ENCODE measurements at places on chromosomes 3 and 15.

DNA sequence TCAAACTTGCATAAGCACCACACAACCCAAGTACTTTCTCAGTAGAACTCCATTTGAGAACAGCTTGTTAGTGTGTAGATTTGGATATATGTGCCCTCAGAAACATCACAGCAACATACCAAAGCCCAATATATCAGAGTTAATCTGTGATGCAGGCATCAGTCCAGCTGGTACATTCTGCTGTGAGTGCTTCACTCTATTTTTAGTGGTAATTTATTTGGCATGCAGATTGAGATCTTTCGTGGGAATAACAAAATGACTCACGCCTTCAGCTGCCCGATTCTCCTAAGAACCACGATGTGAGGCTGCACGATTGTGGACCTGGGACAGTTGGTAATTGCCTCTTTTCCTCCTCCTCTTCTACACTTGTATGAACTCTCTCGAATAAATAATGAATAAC is 730.7 kb downstream of the SQOR start:
- DNase-seq: no peak

DNA sequence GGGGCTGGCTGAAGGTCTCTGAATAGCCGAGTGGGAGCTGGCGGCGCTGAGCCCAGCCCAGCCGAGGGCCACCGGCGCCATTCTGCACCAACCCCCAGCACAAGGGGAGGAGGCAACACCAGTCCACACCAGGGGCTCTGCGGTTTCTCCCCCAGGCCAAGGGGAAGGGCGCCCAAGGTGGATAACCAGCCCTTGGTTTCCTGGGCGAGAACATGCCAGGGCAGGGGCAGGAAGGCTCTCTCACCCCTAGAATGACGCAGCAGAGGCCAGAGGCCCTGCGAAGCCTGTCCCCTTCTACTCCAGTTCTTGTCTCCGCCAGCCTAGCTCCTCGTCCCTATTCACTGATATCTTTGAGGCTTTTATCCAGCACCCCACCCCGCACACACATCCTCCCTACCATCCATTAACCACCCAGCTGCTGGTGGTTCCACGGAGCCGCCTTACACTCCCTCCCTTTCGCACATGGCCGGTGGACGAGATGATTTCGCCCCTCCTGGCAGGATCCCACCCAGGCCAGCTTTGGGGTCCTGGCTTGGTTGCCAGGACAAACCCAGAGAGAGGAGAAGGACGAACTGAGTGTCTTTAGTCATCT is 1.3 kb downstream of the RBPMS2 start:
- DNase-seq: no peak

- DNase-seq: no peak
Measured at GRCh38 chr3:142244056-142244455, 18.7 kb upstream of the GK5 start.

GRCh38 chr3:117322866-117323265 is 613.3 kb downstream of the TUSC7 start:
- no peak for DNase-seq

DNA sequence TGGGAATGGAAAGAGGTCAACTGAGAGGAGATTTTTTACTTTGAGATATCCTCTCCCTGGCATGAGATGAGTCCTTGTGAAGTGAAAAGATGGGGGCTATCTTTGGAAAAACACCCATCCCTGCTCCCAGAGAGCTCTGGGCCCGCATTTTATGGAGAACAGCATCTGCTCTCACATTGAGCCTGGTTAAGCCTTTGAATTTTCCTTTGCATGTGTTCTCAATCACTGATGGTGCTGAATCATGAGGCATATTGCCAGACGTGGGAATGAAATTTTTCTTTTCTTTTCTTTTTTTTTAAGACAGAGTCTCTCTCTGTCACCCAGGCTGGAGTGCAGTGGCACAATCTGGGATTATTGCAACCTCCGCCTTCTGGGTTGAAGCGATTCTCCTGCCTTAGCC is 24.4 kb downstream of the TMEM45A start:
- no peak for DNase-seq

- no peak for DNase-seq
Measured at GRCh38 chr3:154898443-154898842, 181.7 kb upstream of the MME start.

DNA sequence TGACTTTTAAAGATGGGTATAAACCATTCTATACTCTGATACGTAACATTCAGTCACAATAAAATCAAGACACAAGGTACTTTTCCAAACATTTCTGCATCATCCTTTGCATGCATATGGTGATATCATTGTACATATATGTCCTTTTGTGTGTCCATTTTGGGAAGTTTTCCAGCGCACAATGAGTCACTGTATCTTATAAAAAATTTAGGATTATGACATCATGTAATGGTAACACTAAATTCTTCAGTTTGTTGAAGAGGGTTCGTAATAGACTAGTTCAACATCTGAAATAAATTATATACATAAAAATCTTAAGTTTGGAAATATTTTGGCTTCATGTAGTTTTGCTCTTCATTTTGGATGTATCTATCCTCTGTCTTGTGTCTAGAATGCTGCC is 480.9 kb downstream of the ROBO1 start:
- DNase-seq: no peak

GRCh38 chr3:89098964-89099585 is 8.3 kb upstream of the EPHA3 start:
- DNase-seq: peak; percentile 12

- DNase-seq: no peak
Measured at GRCh38 chr15:79315623-79316328, 4.9 kb downstream of the TMED3 start.

GRCh38 chr3:172951511-172951910 is 189.5 kb downstream of the SPATA16 start:
- DNase-seq: no peak

- DNase-seq: no peak
Measured at GRCh38 chr3:52088445-52089367, 32.3 kb upstream of the DUSP7 start.

- DNase-seq: no peak
Measured at GRCh38 chr15:50151476-50151875, 30.5 kb upstream of the SLC27A2 start.

- no peak for DNase-seq
Measured at GRCh38 chr3:122031123-122031468, 9.0 kb upstream of the ILDR1 start.

- DNase-seq: no peak
Measured at GRCh38 chr3:72582211-72582878, 265.9 kb downstream of the SHQ1 start.

- no peak for DNase-seq
Measured at GRCh38 chr3:59191651-59192050, 141.8 kb upstream of the CFAP20DC start.

DNA sequence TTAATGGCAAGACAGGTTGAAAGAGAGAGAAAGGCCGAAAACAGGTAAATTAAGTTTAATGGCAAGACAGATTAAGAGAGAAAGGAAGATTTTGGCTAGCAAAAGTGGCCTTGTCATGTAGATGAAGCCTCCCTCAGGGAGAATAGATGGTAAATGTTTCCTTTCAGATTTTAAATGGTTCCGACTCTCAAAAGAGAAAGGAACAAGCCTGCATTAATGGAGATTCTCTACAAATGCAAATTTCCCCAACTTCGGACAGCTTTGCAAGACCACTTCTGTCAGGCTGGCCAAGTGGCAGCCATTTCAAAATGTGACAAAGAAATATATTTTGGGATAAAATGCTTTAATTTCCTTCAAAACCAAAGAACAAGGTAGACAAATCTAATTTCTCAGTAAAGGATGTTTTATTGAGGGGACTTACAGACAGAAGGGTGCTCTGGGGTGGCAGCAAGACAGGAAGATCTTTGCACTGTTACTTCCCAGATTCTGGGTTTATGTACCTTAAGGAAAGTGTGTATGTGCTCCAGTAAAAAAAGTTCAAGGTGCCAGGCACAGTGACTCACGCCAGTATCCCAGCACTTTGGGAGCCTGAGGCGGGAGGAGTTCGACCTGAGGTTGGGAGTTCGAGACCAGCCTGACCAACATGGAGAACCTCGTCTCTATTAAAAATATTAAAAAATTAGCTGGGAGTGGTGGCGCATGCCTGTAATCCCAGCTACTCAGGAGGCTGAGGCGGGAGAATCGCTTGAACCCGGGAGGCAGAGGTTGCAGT is 626.3 kb upstream of the NAALADL2 start:
- no peak for DNase-seq

GRCh38 chr3:177478170-177478867 is 281.0 kb upstream of the TBL1XR1 start:
- no peak for DNase-seq

DNA sequence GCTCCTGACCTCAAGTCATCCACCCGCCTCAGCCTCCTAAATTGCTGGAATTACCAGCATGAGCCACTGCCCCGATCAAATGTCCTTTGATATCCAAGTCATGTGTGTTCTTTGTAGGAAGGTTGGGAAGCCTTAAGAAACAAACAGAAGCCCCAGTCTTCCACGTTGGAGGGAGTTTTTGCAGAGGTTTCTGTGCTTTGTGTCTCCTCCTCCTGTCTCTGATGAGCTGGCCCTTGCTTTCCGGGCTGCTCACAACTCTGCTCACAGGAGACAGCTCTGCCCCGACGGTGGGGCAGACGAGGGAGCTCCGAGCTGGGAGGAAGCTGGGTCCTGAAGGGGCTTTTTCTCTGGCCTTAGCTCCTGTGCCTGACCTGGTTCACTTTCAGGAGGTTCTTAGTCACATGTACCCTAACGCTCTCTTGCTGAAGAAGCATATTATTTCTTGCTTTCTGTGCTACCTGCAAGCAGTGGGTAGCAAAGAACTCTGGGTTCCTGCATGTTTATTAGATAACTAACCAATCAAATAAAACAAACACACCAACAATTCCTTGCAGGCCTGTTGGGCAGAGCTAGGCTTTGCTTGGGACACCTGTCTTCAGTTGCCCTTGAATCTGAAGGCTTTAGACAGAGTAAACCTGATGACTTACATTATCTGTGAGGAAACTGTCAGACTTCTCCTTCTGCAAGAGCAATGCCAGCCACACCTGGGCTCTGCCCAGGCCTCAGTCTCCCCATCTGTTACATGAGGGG is 52.6 kb upstream of the SMAD6 start:
- DNase-seq: no peak

DNA sequence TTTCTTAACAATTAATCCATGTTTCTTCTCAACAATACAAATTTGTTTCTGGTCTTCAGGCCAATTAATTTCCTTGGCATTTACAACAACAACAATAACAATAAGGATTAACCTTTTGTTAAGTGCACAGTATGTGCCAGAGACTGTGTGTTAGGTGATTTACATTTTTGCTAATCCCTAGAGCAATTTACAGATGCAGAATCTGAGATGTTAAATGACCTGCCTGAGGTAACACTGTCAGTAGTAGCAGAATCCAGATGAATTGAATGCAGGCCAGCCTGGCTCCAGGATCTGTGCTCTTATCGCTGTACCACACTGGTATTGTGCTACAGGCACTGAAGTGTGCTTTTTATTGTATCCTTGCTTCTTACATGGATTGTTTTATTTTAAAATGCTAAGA is 122.2 kb downstream of the MEIS2 start:
- DNase-seq: no peak

- DNase-seq: no peak
Measured at GRCh38 chr3:16346413-16347081, 81.5 kb downstream of the OXNAD1 start.

DNA sequence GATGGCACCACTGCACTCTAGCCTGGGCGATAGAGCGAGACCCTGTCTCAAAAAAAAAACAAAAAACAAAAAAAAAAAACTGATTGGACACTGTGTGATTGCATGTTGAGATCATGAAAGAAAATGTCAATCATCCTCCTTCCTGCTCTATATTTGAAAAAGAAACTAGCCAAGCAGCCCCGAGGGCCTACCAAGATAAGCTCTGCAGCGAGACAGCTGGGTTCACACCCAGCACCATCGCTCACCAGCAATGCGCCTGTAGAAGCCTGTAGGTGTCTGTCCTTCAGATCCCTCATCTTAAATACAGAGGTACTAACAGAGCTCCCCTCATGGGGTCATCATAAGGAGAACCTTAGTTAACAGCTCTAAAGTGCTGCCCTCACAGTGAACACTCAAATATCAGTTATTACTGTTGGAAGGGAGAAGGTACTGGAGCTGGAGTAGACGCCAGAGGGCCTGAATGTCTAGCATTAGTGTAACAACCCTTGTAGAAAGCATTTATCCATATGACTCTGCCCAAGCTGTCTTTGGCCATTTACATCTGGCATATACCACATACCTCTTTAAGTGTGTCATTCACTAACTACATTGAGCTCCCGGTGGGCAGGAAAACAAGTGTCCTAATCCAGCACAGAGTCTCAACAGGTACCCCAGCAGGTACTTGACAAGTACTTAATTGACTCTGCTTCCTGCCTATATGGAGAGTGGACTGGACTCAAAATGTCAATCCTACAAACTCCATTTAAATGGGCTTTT is 22.9 kb downstream of the MYLK start:
- no peak for DNase-seq

GRCh38 chr3:45950686-45951600 is 7.7 kb downstream of the CXCR6 start:
- DNase-seq: no peak

DNA sequence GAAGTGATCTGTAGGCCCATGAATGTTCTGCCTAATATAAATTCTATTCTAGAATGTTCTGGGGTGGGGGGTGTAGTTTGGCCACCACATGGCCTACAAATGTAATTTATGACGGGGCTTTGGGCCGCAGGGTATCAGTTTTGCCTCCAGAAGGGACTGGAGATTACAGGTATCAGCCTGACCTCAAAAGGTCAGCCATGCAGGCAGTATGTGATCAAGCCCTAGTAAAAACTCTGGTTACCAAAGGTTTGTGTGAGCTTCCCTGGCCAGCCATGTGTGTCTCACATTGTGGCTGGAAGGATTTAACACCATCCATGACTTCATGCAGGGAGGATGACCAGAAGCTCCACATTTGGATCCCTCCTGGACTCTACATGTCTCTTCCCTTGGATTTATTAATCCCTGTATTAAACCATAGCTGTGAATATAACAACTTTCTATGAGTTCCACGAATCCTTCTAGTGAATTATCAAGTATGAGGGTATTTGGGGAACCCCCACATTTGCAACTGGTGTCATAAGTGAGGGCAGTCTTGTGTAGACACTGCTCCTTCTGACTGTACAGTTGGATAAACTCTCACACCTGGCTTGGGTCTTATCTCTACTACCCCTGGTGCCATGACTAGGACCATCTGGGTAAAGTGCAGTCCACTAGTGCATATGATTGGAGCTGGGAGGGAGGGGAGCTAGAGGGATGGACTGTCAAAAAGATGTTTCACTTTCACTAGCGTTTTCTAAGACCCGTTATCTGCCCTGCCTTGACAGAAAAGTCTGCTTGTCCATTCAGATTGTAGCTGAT is 50.0 kb upstream of the RFX7 start:
- no peak for DNase-seq

Data from activated CD4-positive, alpha-beta T cell treated with anti-CD3 and anti-CD28 coated beads, Interleukin-2, amount 50 U/mL, for 24 hours (primary cell).